ENCODE measurements at places on chromosomes 12 and 14. TPM values are rescaled to one million over a fixed set of nuclear protein-coding genes. Genes with fewer than 3 reads are reported as not detected.
A peak's percentile ranks its signal among the peaks of the same experiment; 100 is the strongest.

CDKL1 gene
- 3.6 TPM for total RNA-seq

HOXC12 gene
- total RNA-seq: not detected

ESRRB gene
- 0.23 TPM for total RNA-seq

PPTC7 gene
- 41.7 TPM for total RNA-seq

C12orf60 gene
- 2.2 TPM for total RNA-seq

CFAP54 gene
- 0.14 TPM for total RNA-seq

ACRBP gene
- 1.5 TPM for total RNA-seq

- peaks cover 44% of the 10 kb centered on the region for H3K36me3 ChIP-seq
- H3K27ac ChIP-seq: no peak overlapping the region
- H3K4me1 ChIP-seq: peaks cover 17% of the 10 kb centered on the region
- no peak overlapping the region for H3K4me3 ChIP-seq
- DNase-seq: no peak
- no peaks in the 10 kb centered on the region for H3K27me3 ChIP-seq
Observed at GRCh38 chr12:55771736-55772135, 28.8 kb downstream of the GDF11 start.

DNA sequence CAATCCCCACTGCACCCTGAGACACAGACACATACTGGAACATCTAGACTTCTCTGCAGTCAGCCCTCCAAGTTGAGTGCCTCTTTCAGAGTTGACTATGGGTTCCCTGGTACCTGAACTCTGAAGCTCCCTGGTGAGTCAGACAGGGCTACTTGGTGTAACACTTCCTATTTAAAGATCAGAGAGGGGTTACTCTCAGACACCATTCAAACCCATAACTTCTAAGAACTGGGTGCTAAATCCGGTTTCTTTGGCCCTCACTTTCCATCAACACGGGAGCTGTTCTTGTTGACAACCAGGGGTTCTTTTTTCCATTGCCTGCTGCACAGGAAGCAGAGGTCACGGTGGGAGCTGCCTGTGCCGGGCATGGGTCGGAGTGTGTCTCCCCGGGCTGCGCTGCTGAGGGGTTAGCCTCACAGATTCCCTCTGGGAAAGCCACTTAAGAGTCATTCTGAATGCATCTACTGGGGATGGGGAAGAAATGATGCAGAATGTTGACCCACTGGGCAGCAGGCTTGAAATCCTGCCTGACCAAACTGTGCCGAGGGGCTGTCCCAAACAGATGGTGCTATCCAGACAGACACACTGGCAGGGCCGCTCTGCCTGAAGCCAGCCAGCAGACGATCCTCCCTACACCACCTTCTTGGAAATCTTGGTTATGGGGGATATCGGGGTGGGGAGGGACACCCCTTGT, 74.1 kb downstream of the PITPNM2 start:
- H3K27me3 ChIP-seq: no peaks in the 10 kb centered on the region
- H3K36me3 ChIP-seq: no peaks in the 10 kb centered on the region
- DNase-seq: peak; percentile 52
- peak overlapping the region; percentile 83 for H3K4me3 ChIP-seq
- H3K27ac ChIP-seq: peak overlapping the region; percentile 99

DNA sequence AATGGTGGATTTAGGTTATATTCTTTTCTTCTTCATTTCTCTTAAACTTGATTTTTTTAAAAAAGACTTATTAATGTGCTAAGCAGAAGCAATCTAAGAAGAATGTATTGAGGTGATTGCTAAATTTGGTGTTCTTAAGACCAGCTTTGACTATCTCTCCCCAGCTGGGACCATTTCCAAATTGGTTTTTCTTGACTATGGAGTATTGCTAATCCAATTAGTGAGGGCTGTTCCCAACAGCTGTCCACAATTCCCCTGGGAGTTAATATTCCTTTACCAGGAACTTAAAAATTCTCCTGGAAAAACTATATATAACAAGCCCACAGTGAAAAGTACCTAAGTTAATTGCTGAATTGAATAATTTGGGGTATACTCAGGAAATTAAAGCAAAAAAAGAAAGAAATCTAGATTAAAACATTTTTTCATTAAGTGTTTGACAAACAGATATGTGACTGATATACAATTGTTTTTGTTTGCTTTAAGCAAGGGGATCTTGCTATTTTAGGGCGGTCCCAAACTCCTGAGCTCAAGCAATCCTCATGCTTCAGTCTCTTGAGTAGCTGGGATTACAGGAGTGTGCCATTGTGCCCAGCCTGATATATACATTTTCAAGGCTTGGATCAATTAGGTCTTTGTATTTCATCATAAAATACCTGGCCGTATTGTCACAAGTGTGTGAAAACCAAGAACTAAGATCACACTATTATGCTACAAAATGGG, 105.0 kb downstream of the FAR2 start:
- no peaks in the 10 kb centered on the region for H3K36me3 ChIP-seq
- no peaks in the 10 kb centered on the region for H3K4me1 ChIP-seq
- H3K4me3 ChIP-seq: no peak overlapping the region
- no peaks in the 10 kb centered on the region for H3K27me3 ChIP-seq

DNA sequence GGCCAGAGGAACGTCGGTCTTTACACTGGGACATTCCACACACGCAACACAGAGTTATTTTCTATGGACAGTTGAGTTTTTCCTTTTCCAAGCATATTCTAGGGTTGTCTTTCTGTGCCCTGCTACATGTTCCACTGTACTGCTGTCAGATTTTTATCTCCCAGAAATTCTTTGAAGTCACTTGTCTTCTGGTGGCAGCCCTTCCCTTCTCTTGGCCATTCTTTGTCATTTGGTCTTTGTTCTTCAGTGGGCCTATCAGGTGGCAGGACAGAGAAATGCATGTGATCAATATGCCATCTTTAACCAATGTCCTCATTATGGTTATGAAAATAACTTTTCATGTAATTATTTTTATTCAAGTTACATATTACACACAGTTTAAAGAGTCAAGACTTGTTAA, 36.3 kb downstream of the MARK3 start:
- H3K27me3 ChIP-seq: no peaks in the 10 kb centered on the region
- H3K27ac ChIP-seq: no peak overlapping the region
- H3K36me3 ChIP-seq: peaks cover 17% of the 10 kb centered on the region
- peaks cover 28% of the 10 kb centered on the region for H3K4me1 ChIP-seq
- H3K4me3 ChIP-seq: no peak overlapping the region

GRCh38 chr14:59454139-59454538, 11.0 kb downstream of the GPR135 start:
- H3K27ac ChIP-seq: no peak overlapping the region
- no peak for DNase-seq
- peaks cover 12% of the 10 kb centered on the region for H3K36me3 ChIP-seq
- H3K4me1 ChIP-seq: no peaks in the 10 kb centered on the region
- H3K4me3 ChIP-seq: no peak overlapping the region

DNA sequence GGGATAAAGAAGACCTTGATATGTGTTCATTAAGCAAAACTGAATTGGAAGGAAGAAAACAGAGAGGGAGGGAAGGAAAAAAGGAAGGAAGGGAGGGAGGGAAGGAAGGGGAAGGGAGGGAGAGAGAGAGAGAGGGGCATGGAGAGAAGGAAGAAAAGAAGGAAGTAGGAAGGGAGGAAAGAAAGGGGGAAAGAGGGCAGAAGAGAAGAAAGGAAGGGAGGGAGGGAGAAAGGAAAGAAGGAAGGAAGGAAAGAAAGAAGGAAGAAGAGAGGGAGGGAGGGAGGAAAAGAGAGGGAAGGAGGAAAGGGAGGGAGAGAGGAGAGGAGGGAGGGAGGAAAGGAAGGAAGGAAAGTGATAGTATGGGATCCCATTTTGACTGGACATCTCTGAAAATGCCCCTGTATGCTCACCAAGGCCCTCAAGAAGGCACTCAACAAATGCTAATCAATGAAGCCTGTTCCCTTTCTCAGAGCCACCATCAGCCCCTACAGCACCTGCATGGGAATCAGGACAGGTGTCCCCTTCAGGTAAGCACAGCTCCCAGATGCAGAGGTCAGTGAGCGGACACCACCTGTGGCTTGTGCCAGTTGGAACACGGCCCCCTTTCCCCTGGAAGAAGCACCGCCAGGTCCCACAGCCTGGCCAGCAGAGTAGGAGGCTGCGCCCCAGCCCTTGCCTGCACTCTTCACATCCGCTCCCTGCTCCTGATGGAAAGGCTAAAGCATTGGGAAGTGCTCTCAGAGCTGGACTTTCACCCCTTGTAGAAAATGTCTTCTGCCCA, 161.4 kb upstream of the DIO3 start:
- no peaks in the 10 kb centered on the region for H3K4me1 ChIP-seq
- no peak overlapping the region for H3K27ac ChIP-seq
- H3K4me3 ChIP-seq: no peak overlapping the region

DNA sequence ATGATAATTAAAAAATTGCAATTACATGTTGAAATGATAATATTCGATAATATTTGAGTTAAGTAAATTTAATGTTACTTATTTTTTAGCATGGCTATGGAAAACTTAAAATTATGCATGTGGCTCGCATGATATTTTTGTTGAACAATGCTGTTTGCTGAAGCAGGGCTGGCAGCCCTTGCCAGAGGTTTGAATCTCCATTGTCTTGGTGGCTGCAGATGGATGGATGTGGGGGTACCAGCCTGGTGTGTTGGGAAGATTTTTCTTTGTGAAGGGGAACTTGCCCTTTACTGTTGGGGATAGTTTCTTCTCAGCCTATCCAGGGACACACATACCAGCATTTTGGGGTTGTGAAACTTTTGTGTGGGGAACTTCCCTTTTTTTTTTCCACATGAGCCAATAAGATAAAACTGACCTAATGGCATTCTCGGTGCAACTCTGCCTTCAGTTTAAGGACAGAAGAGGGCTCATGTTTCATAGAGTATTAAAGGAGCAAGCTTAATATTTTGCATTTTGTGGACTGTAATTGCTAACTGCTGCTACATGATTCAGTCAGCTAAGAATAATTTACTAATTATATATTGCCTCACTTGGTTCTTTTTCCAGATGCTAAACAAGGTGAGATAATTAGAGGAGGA, 8.8 kb downstream of the RASSF3 start:
- H3K27ac ChIP-seq: no peak overlapping the region
- H3K4me1 ChIP-seq: peaks cover 23% of the 10 kb centered on the region
- H3K36me3 ChIP-seq: peaks cover 30% of the 10 kb centered on the region
- no peak overlapping the region for H3K4me3 ChIP-seq

GRCh38 chr14:43175896-43176295, 1331.2 kb downstream of the FSCB start:
- no peaks in the 10 kb centered on the region for H3K4me1 ChIP-seq
- no peaks in the 10 kb centered on the region for H3K27me3 ChIP-seq
- no peak overlapping the region for H3K27ac ChIP-seq
- H3K4me3 ChIP-seq: no peak overlapping the region
- H3K36me3 ChIP-seq: no peaks in the 10 kb centered on the region

GRCh38 chr14:69711881-69712560, 54.9 kb upstream of the SRSF5 start:
- peak overlapping the region; percentile 64 for H3K27ac ChIP-seq
- H3K4me1 ChIP-seq: peaks cover 61% of the 10 kb centered on the region
- peaks cover 82% of the 10 kb centered on the region for H3K36me3 ChIP-seq
- no peaks in the 10 kb centered on the region for H3K27me3 ChIP-seq

DNA sequence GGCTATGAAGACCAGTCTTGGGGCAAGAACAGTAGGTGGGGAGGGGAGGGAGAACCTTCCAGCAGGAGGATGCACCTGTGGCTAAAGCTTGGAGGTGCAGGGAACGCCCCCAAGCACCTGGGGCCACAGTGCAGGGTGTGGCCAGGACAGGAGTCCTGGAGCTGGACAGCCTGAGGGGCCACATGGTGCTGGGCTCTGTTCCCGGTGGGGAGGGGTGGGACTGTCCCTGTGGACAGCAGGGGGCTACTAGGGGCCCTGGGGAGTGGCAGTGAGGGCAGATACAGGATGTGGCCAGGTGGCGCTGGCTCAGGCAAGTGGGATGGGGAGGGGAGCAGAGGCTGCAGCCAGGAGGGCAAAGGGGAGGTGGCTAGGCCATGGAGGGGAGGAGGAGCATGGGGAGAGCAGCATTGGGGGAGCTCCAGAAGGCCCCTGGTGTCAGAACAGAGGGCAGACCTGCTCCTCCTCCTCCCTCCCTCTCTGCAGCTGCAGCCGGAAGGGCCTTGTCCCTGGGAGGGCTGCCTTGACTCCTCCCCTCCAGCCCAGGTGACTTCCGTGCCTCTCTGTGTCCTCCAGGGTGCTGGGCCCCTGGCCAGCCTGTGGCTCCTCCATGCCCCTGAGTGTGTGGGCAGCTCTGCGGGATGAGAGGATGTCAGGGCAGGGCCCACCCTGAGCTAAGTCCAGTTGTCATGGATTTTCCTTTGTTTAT, 68.4 kb upstream of the DLK1 start:
- no peak overlapping the region for H3K27ac ChIP-seq
- H3K36me3 ChIP-seq: no peaks in the 10 kb centered on the region
- H3K27me3 ChIP-seq: peaks cover 22% of the 10 kb centered on the region
- no peak for DNase-seq

All from activated T-helper 2 cell treated with anti-CD3 and anti-CD28 coated beads, Interferon-gamma antibody, Interleukin-2, Interleukin-4, amounts not matched to agents 10 μg/mL and 5 μg/mL and 100 μg/mL, durations not matched to agents 14 hours and 24 hours and 36 hours (primary cell).